Femur (tissue), 1 donor: ENCODE measurements at places on chromosomes 1 and 21.

GRCh38 chr1:200029035-200029821, 1.7 kb downstream of the NR5A2 start:
- peak; percentile 37 for DNase-seq

GRCh38 chr1:97920832-97921571, at the start of gene DPYD:
TSS of gene DPYD (minus strand) at chr1:97921034. CDS start at chr1:97920922, 112 bp downstream.
- DNase-seq = peak; percentile 90

- DNase-seq = peak; percentile 22
These were observed 43.7 kb upstream of the ADAMTS1 start for GRCh38 chr21:26888931-26889330.

GRCh38 chr1:183736343-183736742, 68.6 kb upstream of the RGL1 start:
- DNase-seq = no peak

GRCh38 chr21:15626031-15626430, 103.8 kb upstream of the USP25 start:
- no peak for DNase-seq

DNA sequence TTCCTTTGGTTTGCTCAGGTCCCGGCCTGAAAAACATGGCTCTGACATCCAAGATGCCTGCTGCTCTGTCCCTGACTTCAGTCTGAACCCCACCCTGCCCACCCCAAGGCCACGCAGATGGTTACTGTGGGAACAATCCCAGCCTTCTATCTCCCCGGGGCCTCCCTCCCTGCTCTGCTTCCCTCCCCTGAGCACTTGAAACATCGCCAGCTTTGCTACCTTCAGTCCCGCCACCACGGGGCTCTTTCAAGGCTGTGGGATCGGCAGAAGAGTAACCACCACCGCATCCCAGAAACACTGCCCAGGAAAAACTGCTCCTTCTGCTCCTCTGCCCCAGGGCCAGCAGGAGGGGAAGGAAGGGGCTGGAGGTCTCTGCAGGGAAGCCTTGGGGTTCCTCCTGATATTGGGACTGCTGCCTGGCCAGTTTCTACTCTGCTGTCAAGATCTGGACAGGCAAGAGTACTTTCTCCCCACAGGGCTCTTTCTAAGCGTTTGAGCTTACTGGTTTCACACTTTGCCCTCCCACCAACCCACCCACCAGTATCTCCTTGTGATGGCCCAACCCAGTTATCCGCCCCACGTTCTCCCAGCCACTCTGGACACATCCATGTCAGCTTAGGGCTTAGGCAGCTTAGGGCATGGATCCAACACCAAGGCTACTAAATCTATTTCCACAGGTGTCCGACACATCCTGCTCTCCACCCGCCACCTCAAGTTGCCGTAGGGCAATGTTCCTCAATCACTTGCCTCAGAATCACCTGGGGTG, 8.4 kb downstream of the ETNK2 start:
- no peak for DNase-seq

DNA sequence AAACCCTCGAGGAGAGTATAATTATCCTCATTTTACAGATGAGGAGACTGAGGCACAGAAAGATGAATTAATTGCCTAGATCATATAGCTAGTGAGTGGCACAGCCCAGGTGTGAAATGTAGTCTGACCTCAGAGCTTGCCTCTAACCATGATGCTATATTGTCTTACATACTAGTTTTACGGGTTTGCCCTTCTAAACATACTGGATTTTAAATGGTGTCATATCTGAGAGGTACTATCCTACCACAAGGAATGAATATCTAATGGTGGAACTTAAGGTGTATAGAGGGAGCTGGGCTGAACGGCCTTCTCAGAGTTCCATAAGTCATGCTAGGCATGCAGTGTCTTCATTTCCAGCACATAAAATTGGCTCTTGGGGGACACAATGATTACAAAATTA, 77.9 kb upstream of the EDEM3 start:
- DNase-seq = no peak

- DNase-seq = peak; percentile 31
These were observed 63.3 kb downstream of the RHOU start for GRCh38 chr1:228798548-228798947.

GRCh38 chr1:98906809-98907208, 97.9 kb downstream of the PLPPR5 start:
- DNase-seq = no peak

- DNase-seq = no peak
These were observed 23.2 kb downstream of the DDX59 start for GRCh38 chr1:200646515-200646914.

DNA sequence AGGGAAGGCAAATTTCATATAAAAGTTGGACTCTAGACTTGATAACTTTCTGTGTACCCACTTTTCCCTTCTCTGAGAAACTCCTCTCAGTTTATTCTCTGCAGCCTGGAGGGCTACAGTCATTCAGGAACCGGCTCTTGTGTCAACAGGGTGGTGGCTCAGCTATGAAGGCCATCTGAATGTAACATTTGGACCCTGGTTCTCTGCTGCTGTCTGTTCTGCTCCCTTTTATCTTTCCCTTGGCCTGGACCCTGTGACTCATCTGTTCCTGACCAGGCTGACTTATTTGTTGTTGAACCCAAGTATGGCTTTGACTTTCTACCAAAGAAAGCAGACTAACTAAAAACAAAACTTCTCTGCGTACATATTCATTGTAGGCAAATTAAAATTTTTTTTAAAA, 75.4 kb downstream of the CENPF start:
- DNase-seq = no peak

DNA sequence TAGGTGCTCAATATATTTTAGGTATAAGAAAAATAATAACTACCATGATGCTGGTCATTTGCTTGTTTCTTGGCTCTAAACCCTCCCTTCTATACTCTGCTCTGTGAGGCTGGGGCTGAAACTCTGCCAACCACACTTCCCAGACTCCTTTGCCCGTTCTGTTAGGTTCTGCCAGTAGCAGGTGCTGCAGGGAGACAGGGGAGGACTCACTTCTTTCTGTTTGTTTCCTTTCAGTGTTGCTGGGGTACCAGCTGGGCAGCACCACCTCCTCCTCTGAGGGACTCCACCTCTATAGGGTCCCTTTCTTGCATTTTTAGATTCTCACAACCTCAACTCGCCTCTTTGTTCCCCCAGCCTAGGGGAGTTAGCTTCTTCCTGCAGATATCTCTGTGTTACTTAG, 17.0 kb upstream of the SH2D2A start:
- no peak for DNase-seq

GRCh38 chr1:941015-941587, 17.4 kb downstream of the SAMD11 start:
- DNase-seq = no peak

DNA sequence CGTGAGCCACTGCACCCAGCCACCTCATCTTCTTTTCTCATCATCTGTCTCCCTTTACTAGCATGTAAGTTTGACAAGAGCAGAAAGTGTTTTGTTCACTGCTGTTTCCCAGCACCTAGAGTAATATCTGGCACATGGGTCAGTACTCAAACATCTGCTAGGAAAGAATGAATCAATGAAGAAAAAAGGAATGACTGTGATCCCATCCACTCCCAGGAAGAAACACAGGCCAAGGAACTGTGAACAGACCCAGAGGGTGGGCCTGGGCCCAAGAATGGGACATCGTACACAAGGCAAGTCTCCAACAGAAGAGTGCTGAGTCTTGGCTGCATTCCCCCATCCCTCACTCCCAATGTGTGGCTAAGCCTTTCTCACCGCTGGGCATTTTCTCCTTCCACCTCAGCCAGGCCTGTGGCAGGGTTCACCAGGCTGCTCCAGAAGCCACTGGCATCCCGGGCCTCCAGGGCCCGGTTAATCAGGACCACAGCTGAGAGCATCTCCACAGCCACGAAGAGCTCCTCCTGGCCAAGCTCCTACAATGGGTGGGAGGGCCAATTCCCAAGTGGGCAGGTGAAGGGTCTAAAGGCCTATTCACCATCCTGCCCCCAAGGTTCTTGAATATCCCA, 18.4 kb downstream of the IQGAP3 start:
- no peak for DNase-seq

- no peak for DNase-seq
These were observed 16.6 kb upstream of the BMP8A start for GRCh38 chr1:39474810-39475209.

- no peak for DNase-seq
These were observed 118.9 kb downstream of the GDAP2 start for GRCh38 chr1:117810553-117810952.

DNA sequence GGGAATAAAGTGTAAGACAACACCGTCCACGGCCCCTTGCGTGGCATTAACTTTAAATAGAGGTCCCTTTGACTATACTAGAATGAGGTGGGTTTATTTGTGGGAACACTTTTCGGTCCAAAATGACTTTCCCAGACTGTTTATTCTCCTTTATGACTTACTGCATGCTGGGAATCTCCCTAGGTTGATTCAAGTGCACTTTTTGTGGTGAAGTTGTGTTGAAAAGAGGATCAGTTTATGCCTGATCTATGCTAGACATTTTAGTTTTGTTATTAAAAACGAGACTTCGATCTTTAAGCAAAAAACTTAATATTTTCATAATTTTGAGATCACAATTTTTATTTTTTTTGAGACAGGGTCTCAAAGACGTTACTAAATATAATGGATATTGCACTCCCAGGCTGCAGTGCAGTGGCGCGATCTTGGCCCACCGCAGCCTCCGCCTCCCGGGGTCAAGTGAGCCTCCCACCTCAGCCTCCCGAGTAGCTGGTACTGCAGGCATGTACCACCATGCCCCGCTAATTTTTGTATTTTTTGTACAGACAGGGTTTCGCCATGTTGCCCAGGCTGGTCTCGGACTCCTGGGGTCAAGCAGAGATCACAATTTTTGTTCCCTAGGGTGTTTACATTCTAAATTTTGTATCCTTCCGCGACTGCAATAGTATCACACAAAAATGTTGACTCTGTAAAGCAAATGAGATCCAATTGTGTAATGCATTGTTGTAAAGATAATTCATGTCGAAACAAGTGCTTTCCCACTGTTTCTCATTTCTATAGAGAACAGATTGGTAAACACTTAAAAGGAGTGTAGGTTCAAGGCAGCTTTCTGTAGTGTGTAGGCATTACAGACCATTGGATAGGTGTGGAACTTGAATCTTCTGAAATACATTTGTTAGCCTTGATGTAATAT, 1.6 kb downstream of the CDC42 start:
- DNase-seq = no peak

DNA sequence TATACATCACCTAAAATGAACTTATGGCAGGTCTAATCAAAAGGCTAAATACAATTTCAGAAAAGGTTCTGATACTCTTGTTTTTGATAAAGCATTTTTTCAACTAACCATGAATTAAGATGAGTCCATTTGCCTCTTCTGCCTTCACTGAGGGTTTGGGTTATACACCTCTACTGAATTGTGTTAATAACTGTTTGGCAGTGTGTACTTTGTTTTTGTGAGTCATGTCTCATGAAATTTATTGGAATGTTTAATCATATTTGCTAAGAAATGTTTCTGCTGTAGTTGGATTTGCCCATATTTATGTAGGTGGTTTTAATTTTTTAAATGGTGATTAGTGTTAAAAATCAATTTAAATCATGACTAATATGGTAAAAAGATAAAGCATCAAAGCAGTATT, 190.5 kb downstream of the HS2ST1 start:
- DNase-seq = no peak

GRCh38 chr1:145892486-145893087, 6.9 kb upstream of the ANKRD35 start:
- no peak for DNase-seq

GRCh38 chr1:41656068-41656467, 171.6 kb upstream of the EDN2 start:
- DNase-seq = no peak

GRCh38 chr1:156191292-156191964, 2.5 kb upstream of the SLC25A44 start:
- DNase-seq = no peak

- no peak for DNase-seq
These were observed 118.9 kb downstream of the RGS21 start for GRCh38 chr1:192435704-192436103.

- DNase-seq = no peak
These were observed at the start of gene GRHL3 for GRCh38 chr1:24319312-24319863. TSS of gene GRHL3 (plus strand) at chr1:24319357. CDS start at chr1:24319552, 195 bp downstream.

DNA sequence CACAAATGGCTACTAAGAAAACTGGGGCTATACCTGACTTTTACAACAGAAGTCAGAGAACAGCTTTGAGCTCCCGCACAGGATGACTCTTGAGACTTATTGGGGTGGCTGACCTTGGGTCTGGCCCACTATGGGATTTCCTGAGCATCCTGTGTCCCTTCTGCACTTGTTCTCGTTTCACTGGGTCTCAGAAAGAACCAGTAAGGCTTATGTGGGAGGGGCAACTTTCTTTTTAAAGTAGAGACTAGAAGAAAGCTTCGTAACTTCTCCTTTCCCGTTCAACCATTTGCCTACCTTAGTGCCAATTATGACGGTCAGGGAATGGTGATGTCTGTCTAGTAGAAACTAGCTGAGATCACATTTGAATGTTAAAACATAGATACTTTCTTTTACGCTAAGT, 59.5 kb upstream of the C1orf105 start:
- no peak for DNase-seq

DNA sequence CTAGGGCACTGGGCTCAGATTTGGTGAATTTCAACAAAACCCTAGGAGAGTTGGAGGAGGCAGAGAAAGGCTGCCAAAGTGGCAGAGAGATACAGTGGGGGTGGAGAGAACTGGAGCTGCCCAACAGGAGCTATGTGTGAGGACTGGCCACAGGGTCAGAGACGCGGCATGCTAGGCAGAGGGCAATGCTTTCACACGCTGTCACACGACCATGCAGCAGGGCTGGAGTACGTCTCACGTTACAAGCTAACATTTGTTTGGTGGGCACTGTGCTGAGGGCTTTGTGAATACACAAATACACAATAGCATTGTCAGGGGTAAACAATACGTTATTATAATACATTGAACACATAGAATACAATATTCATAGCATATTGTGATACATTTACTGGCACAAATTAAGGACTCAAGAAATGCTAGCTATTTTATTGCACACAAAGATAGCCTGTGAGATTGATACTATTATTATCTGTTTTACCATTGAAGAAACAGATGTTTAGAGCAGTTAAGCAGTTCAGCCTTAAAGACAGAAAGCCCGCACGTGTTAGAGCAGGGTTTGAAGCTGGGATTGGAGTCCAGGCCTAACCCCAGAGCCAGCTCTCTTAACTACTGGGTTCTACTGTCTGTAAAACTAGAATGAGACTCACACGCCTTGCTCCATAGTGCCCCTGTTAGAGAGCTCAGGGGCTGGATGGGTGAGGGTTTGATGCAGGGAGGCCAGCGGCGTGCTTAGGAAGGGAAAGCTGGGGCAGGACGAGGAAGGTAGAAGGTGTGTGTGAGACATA, 4.5 kb downstream of the RAB7B start:
- DNase-seq = peak; percentile 70

DNA sequence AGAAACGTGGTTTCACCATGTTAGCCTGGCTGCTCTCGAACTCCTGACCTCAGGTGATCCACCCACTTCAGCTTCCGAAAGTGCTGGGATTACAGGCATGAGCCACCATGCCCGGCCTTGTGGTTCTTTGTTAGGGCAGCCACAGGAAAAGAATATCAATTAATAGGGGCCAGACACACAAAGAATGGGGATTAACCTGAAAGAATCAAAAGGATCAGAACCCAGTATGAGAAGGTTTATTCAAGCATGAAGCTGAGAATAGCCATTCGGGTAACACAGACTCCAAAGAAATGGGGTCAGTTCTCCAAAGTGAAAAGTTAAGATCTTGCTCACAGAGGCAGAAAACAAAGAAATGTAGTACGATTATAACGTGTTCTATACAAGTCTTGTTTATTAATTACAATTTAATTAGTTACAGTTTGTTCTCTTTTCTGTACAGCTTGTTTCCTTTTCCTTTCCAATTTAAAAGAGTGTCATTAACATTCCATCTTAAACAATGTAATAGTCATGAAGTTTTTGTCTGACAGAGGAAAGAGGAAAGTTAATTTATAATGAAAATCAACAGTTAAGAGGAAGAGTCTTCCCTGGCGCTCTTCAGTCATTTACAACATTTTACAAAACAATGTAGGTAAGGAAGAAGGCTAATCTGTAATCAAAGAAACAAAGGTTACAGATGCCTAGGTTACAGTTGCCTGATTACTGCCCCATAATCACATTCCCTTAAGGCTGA, 51.3 kb upstream of the SLC45A1 start:
- DNase-seq = no peak
